ENCODE measurements at places on chromosomes 7 and 10.

- ATAC-seq: no peak
Measured at GRCh38 chr10:75974080-75974479, 542.7 kb downstream of the LRMDA start.

- ATAC-seq: no peak
Measured at GRCh38 chr10:3215153-3215775, 42.7 kb upstream of the PITRM1 start.

DNA sequence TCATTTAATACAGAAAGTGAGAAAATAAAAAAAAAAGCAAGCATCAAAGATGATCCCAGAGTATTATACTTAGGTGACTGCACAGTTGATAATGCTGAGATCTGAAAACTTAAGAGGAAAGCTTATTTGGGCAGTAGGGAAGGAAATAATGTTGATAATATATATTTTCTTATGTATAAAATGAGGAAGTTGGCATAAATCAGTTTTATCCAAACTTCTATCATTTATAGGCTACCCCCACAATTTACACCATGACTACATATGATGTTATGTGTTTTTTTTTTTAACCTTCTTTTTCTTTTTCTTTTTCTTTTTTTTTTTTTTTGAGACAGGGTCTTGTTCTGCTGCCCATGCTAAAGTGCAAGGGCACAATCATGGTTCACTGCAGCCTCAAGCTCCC, 108.2 kb upstream of the PLXDC2 start:
- no peak for ATAC-seq

- ATAC-seq: no peak
Measured at GRCh38 chr10:62234077-62234605, 34.5 kb downstream of the RTKN2 start.

- peak; percentile 73 for ATAC-seq
Measured at GRCh38 chr7:105277341-105277740, 111.4 kb downstream of the SRPK2 start.

- ATAC-seq: no peak
Measured at GRCh38 chr7:151629713-151630272, 110.1 kb upstream of the RHEB start.

GRCh38 chr10:129373231-129373630, 93.8 kb upstream of the MGMT start:
- no peak for ATAC-seq

- no peak for ATAC-seq
Measured at GRCh38 chr10:122040786-122041185, 51.8 kb downstream of the TACC2 start.

GRCh38 chr10:24483701-24484100, 240.0 kb downstream of the ARHGAP21 start:
- ATAC-seq: peak; percentile 98

- peak; percentile 56 for ATAC-seq
Measured at GRCh38 chr7:35839860-35840854, 39.3 kb downstream of the SEPTIN7 start.

GRCh38 chr7:140155428-140155827, 21.4 kb downstream of the KDM7A start:
- no peak for ATAC-seq

DNA sequence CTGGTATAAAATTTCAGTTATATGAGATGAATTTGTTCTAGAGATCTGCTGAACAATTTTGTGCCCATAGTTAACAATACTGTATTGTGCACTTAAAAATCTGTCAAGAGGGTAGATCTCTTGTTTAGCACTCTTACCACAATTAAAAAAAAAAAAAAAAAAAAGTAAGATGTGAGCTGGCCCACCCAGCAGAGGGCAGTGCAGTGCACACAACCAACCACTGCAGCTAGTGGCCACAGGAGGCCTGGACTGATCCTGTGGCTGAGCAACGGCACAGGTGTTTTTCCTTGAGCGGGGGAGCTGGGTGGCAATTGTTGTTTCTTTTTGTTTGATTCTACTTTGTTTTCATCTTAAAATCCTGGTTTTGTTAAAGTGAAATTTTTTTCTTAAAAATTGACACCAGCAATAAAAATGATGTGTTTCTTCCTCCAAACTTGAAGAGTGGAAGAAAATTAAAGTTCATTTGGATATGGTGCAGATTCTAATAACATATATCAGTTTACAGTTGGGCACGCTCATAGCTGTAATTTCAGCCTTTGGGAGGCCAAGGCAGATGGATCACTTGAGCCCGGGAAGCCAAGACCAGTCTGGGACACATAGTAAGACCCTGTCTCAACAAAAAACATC, 171.1 kb upstream of the TBX20 start:
- ATAC-seq: peak; percentile 74

GRCh38 chr10:63717027-63717715, 196.0 kb downstream of the REEP3 start:
- ATAC-seq: no peak

DNA sequence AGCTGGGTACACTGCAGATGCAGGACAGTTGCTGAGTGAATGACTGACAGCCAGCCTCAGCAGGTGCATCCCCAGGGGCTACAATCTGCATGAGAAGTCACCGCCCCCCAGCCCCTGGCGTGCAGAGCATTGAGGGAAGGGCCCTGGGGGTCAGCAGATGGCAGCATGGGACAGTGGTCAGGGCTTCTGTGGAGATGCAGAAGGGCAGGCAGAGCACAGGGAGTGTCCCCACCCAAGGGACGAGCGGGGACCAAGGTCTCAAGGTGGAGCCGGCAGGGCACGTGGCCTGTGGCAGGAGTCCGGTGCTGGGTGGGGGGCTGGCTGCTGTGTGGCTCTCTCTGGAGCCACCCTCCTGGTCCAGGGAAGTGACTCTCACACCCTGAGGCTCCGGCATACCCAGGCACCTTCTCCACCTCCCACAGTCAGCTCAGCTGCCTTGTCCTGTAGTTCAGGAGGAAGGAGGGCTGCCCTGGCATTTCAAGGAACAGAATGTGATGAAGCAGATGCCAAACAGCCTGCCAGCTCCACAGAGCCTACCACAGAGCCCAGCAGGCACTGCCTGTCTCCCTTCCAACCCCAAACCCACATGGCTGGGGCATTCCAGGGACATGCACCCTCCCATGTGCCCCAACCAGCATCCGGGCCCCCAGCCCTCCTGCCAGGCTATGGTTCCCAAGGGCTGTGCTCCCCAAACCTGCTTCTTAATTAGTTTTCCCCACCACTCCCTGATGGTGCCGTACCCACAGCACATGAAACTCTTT, 114.5 kb downstream of the TMEM130 start:
- no peak for ATAC-seq

- ATAC-seq: no peak
Measured at GRCh38 chr7:115116773-115117715, 195.2 kb downstream of the MDFIC start.

DNA sequence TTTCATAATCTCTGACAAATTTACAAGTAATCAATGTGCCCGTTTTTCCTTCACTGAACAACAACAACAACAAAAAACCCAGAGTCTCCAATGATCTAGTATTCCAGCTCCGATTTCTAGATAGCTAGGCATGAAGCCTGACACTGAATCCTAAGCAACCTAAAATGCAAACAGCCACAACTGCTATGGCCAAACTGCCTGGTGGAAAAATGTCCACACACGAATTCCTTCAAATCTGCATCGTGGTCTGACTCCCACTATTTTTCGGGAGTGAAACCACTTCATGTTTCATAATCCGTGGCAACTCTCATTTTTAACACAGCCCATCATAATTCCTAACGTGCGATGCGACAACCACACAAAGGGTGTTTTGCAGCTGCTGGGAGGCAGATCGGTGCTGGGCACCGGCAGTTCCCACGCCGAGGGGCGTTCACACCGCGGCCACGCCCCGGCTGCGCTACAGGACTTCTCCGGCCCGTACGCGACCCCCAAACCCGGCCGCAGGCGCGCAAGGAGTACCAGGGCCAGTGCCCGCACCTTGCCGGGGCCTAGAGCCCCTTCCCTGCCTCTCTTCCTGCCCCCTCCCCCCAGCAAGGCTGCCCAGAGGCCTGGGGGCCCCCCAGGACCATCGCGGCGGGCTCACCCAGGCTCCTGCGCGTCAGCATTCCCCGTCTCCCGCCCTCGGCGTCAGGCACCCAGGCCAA, 814 bp downstream of the RUFY2 start:
- ATAC-seq: peak; percentile 53

GRCh38 chr7:124856299-124856888, 73.2 kb downstream of the POT1 start:
- no peak for ATAC-seq

Measured in esophagus mucosa (tissue), 1 donor.